ENCODE measurements at places on chromosomes 3 and 15.

DNA sequence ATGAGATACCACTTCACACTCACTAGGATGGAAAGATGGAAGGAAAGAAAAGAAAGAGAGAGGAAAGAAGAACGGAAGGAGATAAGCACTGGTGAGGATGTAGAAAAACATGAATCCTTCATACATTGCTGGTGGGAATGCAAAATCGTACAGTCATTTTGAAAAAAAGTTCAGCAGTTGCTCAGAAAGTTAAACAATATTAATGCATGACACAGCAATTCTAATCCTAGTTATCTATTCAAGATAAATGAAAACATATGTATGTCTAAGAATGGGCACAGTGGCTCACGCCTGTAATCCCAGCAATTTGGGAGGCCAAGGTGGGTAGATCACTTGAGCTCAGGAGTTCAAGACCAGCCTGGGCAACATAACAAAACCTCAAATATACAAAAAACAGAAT is 59.1 kb downstream of the SENP7 start:
- DNase-seq, result no peak

DNA sequence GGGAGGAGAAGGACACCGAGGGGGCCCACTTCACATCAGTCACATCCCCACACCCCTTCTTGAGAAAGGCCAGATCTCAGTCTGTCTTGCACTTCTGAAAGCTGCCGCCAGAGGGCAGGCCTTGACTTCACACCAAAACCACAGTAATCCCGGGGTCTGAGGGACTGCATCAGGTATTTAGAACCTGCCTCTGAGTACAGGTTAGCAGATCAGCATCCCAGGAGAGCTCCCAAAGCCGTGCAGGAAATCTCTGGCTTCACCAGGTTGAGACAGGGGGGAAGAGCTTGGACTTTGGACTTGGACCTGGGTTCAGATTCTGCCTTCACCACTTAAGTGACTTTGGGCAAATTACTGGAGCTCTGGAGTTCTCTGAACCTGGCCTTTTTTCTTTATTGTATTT is 50.3 kb downstream of the LHFPL4 start:
- peak; percentile 68 for DNase-seq

DNA sequence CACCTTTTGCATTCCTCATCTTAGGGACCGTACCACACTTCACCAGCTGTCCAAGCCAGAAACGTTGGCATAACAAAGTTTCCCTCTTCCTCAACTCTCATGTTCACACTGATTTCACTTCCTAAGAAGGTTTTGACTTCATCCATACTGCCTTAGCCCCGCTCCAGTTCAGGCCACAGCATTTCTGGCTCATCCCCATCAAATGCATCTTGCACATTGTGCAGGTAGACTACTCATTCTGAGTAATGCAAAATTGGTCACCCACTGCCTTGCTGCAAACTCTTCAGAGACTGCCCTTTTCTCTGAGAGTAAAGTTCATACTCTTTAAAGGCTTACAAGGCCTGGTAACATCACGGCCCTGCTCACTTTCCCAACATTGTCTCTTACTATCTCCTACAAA is 8.8 kb downstream of the NUSAP1 start:
- DNase-seq, result no peak

- no peak for DNase-seq
Observed at GRCh38 chr3:136804813-136805212, 14.1 kb upstream of the SLC35G2 start.

DNA sequence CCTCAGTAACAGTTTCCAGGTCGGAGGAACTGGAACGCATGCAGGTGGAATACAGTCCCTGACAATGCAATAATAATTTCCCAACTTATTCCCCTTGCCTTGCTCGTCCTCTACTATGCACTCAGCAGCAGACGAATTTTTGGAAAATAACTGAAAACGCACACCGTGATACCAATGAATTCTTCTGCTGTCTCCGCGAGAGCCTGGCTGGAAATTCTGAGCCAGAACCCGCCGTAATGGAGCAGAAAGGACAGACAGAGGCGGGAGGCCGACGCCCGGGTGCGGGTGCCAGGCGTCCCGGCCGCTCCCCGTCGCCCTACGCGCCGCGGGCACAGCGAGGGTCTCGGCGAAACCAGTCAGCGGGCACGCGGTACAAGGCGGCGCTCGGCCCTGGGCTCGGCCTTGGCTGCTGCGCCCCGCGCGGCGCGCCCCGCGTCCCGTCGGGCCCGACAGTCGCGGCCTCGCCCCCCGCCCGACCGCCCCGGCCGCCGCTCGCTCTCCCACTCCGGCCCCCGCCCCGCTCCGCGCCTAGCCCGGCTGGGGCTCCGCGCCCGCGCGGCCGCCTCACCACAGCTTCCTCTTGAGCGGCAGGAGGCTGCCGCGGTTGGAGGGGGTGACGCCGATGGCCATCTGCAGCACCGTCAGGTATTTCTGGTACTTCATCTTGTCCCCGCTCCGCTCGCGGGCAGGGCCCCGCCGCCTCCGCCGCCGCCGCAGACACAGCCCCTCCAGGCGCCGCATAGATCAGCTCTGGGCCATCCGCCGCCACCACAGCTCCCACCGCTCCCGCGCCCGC is 114.5 kb upstream of the GOLGA8J start:
- DNase-seq, result no peak
